ENCODE measurements at places on chromosomes 16 and 17. TPM values are rescaled to one million over a fixed set of nuclear protein-coding genes. Genes with fewer than 3 reads are reported as not detected.

ARHGDIG gene
- not detected for polyA plus RNA-seq

SLC22A31 gene
- not detected for polyA plus RNA-seq

PRSS27 gene
- 0.18 TPM for polyA plus RNA-seq

TERB1 gene
- polyA plus RNA-seq: 0.11 TPM

MYO18A gene
- polyA plus RNA-seq: 32.5 TPM

DPEP3 gene
- polyA plus RNA-seq: not detected

NPIPA3 gene
- not detected for polyA plus RNA-seq

FAM117A gene
- 35.9 TPM for polyA plus RNA-seq

SLC38A8 gene
- polyA plus RNA-seq: not detected

FLYWCH2 gene
- 18.3 TPM for polyA plus RNA-seq

KCNJ18 gene
- not detected for polyA plus RNA-seq

MMP2 gene
- polyA plus RNA-seq: not detected

NRN1L gene
- not detected for polyA plus RNA-seq

OR1A1 gene
- polyA plus RNA-seq: not detected

CLEC18B gene
- polyA plus RNA-seq: not detected

TP53I13 gene
- 47.0 TPM for polyA plus RNA-seq

FOXJ1 gene
- not detected for polyA plus RNA-seq

PMP22 gene
- not detected for polyA plus RNA-seq

ACSM5 gene
- polyA plus RNA-seq: not detected

CYB561 gene
- 13.7 TPM for polyA plus RNA-seq

SLC5A11 gene
- not detected for polyA plus RNA-seq

PITPNC1 gene
- polyA plus RNA-seq: 150 TPM

CMTM4 gene
- not detected for polyA plus RNA-seq

C16orf89 gene
- polyA plus RNA-seq: not detected

BCAS3 gene
- 53.8 TPM for polyA plus RNA-seq

PTGES3L gene
- polyA plus RNA-seq: not detected

CLDN7 gene
- 3.7 TPM for polyA plus RNA-seq

CSH2 gene
- polyA plus RNA-seq: not detected

IL34 gene
- polyA plus RNA-seq: not detected

THOC6 gene
- polyA plus RNA-seq: 42.1 TPM

LITAFD gene
- not detected for polyA plus RNA-seq

KRTAP9-4 gene
- polyA plus RNA-seq: not detected

SMG1 gene
- polyA plus RNA-seq: 7.9 TPM

HYDIN gene
- polyA plus RNA-seq: not detected

NPW gene
- polyA plus RNA-seq: not detected

APOBR gene
- polyA plus RNA-seq: 0.49 TPM

TPSAB1 gene
- polyA plus RNA-seq: not detected

CORO6 gene
- polyA plus RNA-seq: 1.3 TPM

NPIPB9 gene
- not detected for polyA plus RNA-seq

CBX8 gene
- polyA plus RNA-seq: 1.4 TPM

SYT17 gene
- polyA plus RNA-seq: not detected

CACNA1G gene
- not detected for polyA plus RNA-seq

ASPA gene
- not detected for polyA plus RNA-seq

C16orf96 gene
- not detected for polyA plus RNA-seq

CCL13 gene
- polyA plus RNA-seq: not detected

TOM1L2 gene
- 1.9 TPM for polyA plus RNA-seq

CCDC144A gene
- polyA plus RNA-seq: 0.74 TPM

All from immature natural killer cell (primary cell).